ENCODE measurements at places on chromosomes 13 and 19.

- no peak for DNase-seq
Observed at GRCh38 chr13:29067306-29067945, 247.3 kb downstream of the MTUS2 start.

- DNase-seq, result peak; percentile 90
Observed at GRCh38 chr19:56594783-56595547, at the start of gene ZNF71. ZNF71 (plus strand) TSS chr19:56595302; CDS start chr19:56601559, 6,257 bp downstream.

GRCh38 chr19:11130824-11131455, 24.6 kb downstream of the SPC24 start:
- DNase-seq, result peak; percentile 70

- DNase-seq, result no peak
Observed at GRCh38 chr13:112519517-112520060, 68.4 kb downstream of the TUBGCP3 start.

DNA sequence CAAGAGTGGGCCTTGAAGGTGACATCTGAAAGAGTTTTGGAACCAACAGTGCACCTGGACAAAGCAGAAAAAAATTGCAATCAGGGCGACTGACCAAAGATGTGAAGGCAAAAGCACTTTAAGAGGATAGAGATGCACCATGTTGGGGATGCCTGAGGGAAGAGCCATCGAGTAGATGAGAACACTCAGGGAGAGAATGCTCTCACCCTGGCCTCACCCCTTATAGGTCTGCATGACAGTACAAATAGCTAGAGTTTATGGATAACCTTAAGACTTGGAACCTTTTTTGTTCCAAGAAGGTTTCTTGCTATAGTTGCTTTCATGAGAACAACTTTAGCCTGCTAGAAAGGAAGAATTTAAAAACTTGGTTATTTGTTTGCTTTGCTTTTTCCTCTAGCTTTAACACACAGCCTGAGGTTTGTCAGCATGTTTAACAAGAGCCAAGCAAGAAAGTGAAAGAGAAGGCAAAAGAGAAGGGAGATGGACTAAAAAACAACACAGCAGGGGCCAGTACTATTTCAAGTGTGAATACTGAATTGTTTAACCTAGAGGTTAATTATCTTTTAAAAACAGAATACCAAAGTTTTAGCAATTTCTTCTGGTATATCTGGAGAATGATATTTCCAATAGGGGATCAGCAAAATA, 418.9 kb downstream of the DIAPH3 start:
- DNase-seq, result no peak

- no peak for DNase-seq
Observed at GRCh38 chr19:1856345-1856697, 7.1 kb downstream of the KLF16 start.

- no peak for DNase-seq
Observed at GRCh38 chr13:76594435-76594834, 291.8 kb downstream of the KCTD12 start.

- DNase-seq, result no peak
Observed at GRCh38 chr13:45401314-45401713, 16.9 kb downstream of the SLC25A30 start.

DNA sequence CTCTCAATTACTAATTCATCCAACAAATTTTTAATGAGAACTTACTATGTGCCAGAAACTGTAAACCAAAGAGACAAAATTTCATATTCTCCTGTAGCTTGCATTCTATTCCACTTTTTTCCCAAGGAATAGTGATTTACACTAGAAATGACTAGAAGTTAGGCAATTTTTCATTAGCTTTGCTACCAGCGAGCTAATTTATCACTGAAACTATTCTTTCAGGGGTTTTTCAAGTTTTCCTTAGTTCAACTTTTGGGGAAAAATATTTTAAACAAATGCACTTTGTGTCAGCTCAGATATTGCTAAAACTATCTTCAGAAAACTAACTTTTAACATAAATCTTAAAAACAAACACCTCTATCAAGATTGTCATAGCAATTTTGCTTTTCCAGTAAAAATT, 5.4 kb downstream of the TNFRSF19 start:
- no peak for DNase-seq

- peak; percentile 15 for DNase-seq
Observed at GRCh38 chr13:99275093-99275469, 16.9 kb upstream of the GPR18 start.

DNA sequence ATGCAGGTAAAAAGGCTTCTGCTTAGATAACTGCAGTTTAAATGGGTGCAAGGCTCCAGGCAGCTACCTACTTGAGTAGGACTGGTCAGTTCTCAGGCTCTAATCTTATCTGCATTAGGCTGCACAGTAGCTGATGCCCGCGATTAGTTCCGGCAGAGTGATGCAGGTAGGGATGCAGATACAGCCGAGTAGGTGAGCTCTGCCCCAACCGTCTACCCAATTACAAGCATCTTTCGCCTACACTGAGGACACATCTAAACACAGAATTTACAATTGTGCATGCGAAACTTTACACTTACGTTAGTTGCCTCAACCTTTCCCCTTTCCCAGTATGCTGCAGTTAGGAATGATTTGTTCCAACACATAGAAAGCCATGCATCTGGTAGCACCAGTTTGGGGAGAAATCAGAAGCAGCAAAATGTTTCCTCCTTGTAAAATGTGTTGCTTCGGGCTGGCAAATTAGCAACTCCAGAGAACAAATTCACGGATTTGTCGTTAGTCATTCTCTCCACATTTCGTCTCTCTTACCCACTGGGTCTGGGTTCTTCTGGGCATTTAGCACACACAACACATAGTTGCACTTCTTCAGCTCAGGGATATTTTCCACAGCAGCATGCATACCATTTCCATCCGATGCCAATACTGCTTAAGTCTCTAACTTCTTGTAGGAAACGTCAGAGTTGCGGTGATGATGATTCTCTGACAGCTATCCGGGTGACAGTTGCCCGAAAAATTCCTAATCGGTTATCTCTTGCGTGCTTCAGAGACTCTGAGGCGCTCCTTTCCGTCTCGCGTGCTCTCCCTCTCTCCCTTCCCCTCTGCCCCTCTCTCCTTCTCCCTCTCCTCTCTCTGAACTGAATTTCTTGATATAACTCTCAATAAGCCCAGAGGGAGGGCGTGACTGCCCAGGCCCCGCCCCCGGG, at the start of gene PCDH9:
Gene PCDH9 (minus strand): TSS at position 856 of the 923 bp plus-strand sequence. CDS start 1,896 bp downstream, outside the sequence.
- DNase-seq, result no peak

DNA sequence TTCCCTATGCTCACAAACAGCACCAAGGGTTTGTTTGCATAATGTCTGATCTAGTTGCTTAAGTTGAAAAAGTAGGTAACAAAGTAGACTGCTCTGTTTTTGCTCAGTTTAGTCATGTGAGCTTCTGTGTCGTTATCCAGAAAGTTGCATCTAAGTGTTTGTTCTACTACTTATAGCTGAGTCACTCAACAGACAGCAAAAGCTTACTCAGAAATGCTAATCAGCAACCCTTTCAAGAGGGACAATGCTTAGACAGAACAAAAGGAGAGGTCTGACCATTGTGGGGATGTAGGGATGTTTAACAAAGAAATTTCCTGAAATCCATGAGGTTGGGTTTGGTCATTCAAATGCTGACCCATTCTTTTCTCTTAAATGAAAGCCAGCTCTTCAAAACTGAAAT, 106.4 kb downstream of the ATP8A2 start:
- no peak for DNase-seq

DNA sequence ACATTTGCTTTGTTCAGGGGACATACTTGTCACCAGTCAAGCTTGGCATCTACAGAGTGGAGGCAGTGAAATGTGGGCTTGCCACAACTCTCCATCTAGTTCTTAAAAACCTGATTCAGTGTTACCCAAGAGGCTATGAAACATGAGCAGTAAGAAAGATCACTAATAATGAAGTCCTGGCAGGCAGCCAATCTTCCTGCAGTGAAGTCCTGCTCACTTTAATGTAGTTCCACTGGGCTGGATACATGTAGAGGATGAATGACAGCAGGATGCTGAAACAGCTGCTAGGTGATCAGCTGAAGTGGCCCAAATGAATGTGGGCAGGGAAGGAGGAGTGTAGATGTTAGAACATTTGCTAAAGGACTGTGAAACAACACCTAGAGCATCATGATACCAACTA, 1213.1 kb downstream of the OLFM4 start:
- no peak for DNase-seq

DNA sequence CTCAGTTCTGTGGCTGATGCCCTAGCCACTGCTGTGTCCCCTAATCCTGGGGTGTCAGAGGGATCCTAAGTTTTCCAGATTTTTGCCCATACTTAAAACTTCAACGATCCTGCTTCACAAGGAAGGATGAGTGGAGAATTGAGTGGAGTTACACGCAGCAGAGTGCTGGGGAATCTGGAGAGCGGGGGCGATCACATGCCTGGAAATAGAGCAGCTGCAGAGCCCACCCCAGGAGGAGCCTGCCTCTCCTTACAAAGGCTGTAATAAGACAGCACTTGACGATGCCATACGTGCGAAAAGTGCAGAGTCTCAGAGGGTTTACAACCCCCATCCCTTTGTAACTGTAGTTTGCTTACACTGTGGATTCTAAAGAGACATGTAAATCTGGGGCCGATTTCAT, 40.6 kb downstream of the SUGP2 start:
- no peak for DNase-seq

- no peak for DNase-seq
Observed at GRCh38 chr19:43759515-43759914, 4.8 kb upstream of the SMG9 start.

GRCh38 chr19:51489113-51489512, 10.8 kb downstream of the CEACAM18 start:
- DNase-seq, result no peak

DNA sequence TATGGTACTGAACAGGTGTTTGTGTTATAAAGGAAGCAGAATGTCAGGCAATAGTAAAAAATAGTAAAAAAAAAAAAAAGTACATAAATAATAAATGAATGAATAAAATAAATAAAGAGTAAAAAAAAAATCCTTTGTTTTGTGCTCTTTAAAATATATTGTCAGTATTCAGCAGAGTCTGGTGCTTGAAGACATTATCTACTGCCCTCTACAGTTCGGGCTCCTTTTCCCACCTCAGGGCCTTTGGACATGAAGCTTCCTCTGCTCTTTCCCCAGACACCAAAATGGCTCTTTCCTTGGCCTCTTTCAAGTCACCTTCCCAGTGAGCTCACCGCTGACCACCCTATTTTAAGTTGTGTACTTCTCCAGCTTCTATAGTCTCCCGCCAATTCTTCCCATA, 137.5 kb downstream of the TNFRSF19 start:
- peak; percentile 13 for DNase-seq

- no peak for DNase-seq
Observed at GRCh38 chr13:24301434-24301833, 7.9 kb upstream of the C1QTNF9 start.

DNA sequence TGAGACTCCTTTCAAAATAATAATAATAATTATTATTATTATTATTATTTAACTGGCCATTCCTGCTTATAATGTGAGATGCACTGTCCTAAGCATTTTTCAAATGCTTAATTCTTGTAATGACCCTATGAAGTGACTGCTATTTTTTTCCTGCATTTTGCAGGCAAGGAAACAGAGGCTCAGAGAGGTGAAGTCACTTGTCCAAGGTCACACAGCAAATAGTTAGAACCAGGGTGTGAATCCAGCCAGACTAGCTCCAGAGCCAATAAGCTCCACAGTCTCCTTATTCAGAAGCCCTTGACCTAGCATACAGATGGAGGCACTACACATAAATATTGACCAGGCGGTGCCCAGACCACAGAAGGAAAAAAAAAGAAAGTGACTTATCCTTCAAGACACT, 77.5 kb upstream of the CACNA1A start:
- no peak for DNase-seq

DNA sequence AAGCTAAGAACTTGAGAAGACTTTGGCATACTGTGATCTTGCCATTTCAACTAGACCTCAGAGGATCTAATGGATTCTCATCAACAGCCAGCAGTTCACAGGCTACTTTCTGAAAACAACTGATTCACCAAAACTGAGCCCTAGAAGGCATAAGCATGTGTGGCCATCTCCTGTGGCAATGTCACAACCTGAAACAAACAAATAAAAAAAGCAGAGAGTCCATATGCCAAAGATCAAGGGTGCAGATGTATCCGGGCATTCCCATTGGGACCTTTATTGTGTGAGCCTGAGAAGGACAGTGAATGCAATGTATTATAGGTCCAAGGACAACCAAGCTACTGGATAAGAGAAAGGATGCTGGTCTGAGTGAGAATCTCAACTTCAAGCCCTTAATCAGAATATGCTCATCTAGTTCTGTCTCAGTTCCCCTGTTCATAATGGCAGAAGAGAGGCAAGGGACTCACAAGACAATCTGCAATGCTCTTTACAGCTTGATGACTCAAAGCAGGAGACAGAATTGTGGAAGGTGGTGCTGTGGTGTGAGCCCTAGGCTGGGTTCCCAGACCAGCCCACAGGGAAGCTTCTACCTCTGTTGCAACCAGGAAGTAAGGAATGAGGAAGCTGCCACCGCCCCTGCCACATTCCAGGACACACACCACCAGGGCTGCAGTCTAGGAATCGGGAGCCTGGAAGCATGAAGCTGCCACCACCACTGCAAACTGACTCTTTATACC, 133.7 kb downstream of the RAP2A start:
- DNase-seq, result no peak

GRCh38 chr19:40348961-40349507, 539 bp downstream of the PLD3 start:
- DNase-seq, result no peak

DNA sequence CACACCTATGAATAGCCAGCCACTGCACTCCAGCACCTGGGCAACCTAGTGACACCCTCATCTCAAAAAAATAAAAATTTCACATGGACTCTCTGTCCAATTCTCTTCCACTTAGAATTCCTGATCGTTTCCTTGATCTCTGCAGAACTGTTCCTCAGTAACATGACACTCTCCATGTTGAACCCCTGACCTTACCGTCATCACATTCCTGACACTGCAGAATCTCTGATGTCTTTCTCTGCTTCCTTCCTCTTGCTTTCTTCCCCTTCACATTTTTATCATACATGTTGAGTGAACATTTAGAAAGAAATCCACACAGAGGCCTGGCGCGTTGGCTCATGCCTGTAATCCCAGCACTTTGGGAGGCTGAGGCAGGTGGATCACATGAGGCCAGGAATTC, 15.0 kb downstream of the ZNF114 start:
- no peak for DNase-seq

- DNase-seq, result no peak
Observed at GRCh38 chr13:32837307-32837972, 178.8 kb upstream of the KL start.

DNA sequence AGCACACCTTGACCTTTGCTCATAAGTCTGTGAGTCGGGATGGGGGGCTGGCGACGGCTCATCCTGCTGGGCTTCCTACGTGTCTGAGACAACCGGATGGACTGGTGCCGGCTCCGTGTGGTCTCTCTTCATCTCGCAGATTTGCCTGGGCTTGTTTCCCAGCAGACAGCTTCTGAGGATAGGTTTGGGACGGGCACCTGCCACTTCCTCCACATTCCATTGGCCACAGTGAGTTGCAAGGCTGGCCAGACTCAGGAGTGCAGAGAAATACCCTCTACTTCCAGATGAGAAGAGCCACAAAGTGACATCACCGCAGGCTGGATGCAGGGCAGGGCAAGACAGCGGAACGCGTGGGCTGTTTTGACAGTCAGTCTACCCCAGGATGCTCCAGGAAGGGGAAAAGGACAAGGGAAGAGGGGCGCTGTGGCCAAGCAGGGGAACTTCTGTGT, 48.1 kb downstream of the IRS2 start:
- no peak for DNase-seq

All from kidney glomerular epithelial cell (primary cell).